ENCODE measurements at places on chromosomes 13 and 19. TPM values are rescaled to one million over a fixed set of nuclear protein-coding genes. Genes with fewer than 3 reads are reported as not detected.

GRCh38 chr13:103067751-103068555, 1.7 kb upstream of the SLC10A2 start:
- no peak for DNase-seq

DNA sequence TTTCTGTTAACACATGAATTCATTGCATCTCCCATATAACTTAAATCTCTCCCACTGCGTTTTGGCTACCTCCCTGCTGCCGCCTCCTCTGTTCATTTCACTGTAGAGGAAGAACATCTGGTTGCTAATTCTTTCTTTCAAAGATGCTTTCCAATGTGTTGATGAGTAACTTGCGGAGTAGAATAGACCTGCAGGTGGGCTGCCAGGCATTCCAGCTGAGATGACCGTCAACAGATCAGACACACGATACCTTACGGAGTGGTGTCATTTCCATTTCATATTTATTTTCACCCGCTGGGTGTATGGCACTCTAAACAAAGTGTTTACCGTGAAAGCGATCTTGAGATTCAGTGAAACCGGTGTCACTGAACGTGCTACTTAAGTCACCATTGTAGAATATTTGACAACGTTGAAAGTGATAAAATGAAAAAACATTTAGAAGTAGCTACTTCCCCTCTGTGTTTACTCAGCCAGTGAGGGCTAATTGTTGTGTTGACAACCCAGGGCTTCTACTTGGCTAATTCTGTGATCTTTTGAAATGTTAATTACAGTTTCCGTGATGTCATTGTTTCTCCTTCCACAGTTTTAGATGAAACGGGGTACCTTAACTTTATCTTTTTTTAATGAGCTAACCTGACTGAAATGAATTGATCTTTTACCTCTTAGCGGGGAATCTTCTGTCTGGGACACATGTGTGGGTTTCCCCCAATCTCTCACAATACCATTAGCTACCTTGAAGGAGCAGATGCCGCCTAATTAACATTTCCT, 228.5 kb upstream of the ARGLU1 start:
- no peak for DNase-seq

DNA sequence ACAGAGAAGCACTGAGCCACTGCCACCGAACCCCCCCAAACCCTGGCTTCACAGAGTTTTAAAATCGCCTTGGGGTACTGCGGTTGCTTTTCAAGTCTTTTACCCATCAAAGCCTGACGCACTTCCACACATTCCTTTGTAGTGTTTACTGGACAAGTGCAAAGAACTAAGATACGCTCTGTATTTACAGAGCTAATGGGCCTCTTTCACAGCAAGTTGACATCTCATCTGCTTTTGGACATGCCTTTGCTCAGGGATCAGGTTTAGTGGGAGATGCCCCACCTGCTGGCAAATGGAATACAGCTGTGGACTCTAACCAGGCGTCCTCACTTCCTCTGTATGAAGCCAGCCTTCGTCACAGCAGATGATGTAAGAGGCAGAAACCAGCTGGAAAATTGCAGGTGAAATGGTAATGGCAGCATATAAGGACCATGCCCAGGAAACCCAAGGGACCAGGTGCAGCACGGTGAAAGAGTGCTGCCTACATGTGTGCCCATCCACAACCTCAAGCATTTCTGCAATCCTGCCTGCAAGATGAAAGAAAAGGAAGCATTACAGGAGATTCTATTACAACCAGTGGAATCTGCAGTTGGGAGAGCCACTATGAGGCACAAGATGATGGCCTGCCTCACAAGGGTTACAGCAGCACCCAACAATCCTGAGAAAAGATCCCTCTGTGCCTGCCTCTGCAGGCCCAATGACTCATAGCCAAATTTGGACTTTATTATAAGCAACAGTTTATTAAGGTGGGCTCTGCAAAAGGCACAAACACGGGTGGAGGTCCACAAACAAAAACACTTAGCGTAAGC, 34.7 kb downstream of the BRD4 start:
- peak; percentile 38 for DNase-seq

- DNase-seq, result no peak
Measured at GRCh38 chr13:30652746-30653386, 35.1 kb downstream of the USPL1 start.

DNA sequence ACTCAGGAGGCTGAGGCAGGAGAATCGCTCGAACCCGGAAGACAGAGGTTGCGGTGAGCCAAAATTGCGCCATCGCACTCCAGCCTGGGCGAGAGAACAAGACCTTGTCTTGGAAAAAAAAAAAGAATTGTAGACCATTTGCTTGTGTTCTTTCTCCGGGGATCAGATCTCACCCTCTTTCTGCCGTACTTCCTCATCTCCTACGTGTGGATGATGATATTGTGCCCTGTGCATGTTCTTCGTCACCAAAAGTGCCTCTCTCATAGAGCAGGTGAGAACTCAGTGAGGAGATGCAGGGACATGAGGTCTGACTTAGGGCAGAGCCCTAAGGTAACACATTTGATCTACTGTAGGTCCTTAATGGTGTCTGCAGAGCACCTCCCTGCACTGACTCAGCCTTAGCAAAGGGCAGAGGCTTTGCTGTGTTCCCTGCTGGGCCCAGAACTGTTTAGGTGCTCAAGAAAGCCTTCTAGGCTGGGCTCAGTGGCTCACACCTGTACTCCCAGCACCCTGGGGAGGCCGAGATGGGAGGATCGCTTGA, 1.3 kb downstream of the APOC2 start:
- no peak for DNase-seq

- no peak for DNase-seq
Measured at GRCh38 chr19:14512406-14512961, 5.7 kb downstream of the DNAJB1 start.

GRCh38 chr19:45243144-45243732, 2.0 kb downstream of the EXOC3L2 start:
- no peak for DNase-seq

GRCh38 chr13:77267362-77267761, 59.5 kb downstream of the MYCBP2 start:
- no peak for DNase-seq

DNA sequence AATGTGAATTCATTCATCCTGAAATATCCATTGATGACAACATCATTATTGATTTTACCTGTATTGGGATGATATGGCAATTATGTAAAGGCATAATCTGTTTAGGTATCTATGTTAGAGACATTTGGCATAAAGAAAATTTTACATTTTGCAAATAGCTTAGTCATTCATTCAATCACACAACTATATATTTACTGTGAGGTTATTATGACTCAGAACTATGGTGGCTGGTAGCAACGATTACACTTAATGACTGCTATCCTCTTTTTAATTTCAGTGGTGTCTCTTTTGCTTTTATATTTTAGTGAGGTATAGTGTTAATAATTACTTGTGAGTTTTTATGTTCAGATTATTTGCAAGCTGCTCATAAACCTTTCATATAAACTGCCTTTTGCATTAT, 955.9 kb downstream of the SLITRK6 start:
- DNase-seq, result no peak

- no peak for DNase-seq
Measured at GRCh38 chr19:29681422-29682235, 16.4 kb downstream of the PLEKHF1 start.

GRCh38 chr19:53047379-53047778, 2.8 kb downstream of the ERVV-2 start:
- DNase-seq, result no peak

- no peak for DNase-seq
Measured at GRCh38 chr19:8206147-8207087, 2.8 kb upstream of the CERS4 start.

DNA sequence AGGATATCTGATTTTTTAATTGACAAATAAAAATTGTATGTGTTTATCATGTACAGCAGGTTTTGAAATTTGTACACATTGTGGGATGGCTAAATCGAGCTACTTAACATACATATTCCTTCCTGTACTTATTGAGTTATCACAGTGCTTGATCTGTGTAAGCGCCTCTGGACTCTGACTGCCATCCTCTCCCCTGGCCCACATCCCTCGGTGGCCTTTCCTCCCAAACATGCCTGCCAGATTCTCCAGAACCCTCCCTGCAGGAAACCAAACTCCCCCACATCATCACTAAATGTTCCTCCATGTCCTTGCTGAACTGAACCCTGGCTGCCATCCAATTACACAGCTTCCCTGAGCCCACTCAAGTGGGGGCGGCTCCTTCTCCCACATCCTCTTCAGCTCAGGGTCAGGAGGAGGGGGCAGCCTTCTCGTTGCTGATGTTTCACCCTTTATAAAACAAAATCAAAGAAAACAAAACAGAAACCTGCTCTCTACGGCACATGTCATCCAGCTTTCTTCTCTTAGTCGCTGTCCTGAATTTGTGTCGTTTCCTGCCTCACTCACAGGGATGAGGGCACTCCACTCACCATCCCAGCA, 97.1 kb upstream of the SPATA13 start:
- DNase-seq, result peak; percentile 44

GRCh38 chr19:4640247-4641000, 1.1 kb downstream of the TNFAIP8L1 start:
- no peak for DNase-seq

GRCh38 chr13:28041031-28041461, 52.6 kb upstream of the URAD start:
- peak; percentile 11 for DNase-seq

DNA sequence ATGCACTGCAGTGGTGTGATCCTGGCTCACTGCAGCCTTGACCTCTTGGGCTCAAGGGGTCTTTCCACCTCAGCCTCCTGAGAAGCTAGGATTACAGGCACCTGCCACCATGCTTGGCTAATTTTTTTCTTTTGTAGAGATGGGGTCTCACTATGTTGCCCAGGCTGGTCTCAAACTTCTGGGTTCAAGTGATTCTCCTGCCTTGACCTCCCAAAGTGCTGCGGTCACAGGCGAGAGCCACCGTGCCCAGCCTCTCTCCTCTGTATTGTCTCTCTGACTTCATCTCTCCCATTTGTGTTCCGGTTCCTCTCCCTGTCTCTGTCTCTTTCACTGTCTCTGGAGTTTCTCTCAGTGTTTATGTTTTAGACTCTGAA, 1.7 kb upstream of the C19orf85 start:
- no peak for DNase-seq

GRCh38 chr19:46297700-46298478, 1.0 kb downstream of the HIF3A start:
- DNase-seq, result peak; percentile 78

DNA sequence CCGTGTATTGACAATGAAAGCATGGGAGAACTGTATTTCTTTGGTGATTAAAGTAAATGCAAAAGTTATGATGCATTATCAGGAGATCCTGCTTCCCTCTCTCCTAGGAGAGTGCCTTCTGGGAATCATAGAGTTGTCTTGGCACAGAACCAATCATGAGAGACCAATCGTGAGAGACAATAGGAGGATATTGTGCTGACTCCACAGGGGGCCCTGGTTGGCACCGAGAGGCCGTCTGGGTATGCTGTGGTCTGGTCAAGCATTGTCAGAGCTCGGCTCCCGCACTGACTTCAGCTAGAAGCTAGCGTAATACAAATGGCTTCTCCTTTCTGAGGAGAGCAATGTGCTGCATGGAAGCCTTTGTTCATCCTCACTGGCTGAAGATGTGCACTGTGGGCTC, 131.5 kb upstream of the GJB6 start:
- DNase-seq, result peak; percentile 17

GRCh38 chr13:24684600-24684998, 4.4 kb downstream of the ATP12A start:
- DNase-seq, result no peak

GRCh38 chr13:62556978-62557377, 1141.3 kb upstream of the PCDH20 start:
- no peak for DNase-seq

DNA sequence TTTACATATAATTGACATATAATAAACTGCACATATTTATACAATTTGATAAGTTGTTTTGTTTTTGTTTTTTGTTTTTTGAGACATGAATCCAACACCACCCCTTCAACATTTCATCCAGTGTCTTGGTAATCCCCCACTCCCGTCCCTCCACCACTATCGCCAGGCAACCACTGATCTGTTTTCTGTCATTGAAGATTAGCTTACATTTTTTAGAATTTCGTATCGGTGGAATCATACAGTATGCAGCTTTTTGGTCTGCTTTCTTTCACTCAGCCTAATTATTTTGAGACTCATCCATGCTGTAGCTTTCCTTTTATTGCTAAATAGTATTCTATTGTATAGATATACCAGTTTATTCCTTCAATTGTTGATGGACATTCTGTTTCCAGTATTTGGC, 94.1 kb upstream of the FRY start:
- no peak for DNase-seq

- DNase-seq, result no peak
Measured at GRCh38 chr19:48986211-48986610, 6.9 kb downstream of the GYS1 start.

DNA sequence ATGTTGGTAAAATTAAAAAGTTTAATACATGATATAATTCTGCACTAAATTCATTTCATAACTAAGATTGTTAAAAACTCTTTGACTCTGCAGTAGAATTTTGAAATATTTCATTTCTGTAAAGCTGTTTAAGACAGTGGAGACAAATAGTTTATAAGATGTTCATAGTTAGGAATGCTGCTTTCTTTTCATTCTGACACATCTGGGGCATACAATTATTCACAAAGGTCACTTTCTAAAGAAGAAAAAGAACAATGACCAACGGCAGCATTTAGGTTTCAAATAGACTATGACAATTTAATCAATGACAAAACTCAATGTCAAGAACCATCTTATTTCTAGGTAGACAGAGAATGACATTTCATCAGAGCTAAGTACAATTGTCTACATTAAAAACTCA, 1422.1 kb downstream of the PCDH9 start:
- DNase-seq, result no peak

- no peak for DNase-seq
Measured at GRCh38 chr13:98371516-98372023, 194.5 kb upstream of the RNF113B start.

DNA sequence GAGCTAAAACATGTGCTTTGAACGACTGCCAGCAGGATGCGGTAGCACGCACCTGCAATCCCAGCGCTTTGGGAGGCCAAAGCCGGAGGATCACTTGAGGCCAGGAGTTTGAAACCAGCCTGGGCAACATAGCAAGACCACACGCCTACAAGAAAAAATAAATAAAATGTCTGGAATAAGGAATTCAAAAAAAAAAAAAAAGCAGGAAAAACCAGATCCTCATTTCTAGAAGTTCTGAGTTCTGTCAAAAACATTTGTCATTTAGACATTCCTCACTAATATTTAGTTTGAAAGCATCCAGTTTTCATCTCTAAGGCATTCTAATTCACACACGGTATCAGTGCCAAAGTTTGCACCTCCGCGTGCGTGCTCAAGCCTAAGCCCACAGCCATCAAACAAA, 36.9 kb upstream of the USE1 start:
- DNase-seq, result no peak

CYP2A7 gene
- total RNA-seq, result not detected

HTR2A gene
- not detected for total RNA-seq

SCGB2B2 gene
- not detected for total RNA-seq

COL5A3 gene
- under 0.01 TPM for total RNA-seq

ADGRE2 gene
- 0.60 TPM for total RNA-seq

MYO16 gene
- total RNA-seq, result not detected

TIMM44 gene
- total RNA-seq, result 28.2 TPM

KRTDAP gene
- total RNA-seq, result not detected

OR7D2 gene
- not detected for total RNA-seq

ZNF536 gene
- not detected for total RNA-seq
